ENCODE measurements at places on chromosomes 1 and 21.

DNA sequence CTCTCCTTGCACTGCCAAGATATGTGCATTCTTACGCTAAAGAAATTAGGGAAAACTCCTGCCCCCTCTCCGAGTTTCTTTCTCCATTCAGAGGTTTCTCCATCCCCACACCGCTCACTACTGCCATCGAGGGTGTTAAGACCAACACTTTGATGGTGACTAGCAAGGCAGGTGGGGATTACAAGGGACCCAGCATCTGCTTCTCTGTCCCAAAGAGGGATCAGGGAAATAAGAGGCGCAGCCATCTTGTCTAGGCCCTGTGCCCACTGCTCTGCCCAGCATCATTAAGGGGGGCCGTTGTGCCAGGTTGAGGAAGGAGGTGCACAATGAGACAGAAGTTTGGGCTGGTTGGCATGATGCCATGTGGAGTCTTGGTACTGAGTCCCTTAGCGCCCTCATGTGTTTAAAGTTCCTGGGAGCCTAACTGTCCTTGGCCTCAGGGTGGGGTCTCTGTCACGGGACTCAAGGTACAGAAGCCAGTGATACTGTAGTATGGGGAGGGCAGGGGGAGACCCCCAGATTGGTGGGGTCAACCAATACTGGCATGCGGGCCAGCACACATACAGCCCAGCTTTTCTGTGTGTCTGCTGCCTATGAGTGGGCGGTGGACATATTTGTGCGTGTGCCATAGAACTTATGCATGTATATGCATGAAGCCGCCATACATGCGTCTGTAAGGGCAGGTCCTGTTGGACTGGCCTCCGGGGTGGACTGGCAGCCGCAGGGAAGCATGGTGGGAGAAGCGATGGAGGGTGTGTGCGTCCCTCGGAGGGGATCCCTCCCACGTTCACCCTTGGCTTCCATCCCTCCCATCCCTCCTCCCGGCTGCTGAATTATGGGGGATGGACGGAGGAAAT lies 5.5 kb downstream of the EFNA3 start:
- DNase-seq: no peak

DNA sequence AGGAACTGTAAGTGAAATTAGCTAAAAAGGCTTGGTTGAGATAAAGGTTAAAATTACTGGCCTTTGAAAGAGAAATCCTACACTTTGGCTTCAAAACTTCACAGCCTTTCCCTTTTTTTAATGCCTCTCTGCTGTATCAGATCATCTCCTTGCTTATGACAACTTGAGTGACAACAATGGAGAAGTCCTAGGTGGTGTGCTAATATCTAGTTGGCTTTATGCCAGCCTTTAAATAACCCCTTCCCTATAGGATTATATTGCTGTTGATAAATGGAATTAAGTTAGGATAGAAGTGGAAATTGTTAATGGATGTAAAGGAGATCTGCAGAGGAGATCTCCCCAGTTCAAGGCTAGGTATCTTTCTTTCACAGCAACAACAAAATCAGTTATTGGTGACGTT lies 130.2 kb upstream of the ATP1B1 start:
- no peak for DNase-seq

DNA sequence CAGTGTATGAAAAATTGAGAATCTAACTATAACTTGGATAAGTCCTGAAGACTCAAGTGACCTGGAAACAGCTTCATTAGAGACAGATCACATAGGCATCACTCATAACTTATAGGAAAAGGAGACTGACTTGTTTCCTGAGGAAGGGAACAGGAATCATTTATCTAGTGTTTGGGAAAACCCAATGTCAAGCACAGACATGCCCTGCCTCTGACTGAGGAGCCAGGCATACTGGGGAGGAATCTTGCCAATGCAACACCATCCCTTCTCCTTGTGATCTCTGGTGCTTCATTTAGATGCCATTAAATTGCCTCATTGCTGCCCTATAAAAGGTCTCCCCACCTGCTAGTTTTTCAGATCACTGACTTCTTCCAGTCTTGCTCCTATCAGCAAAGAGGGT lies 10.3 kb downstream of the LCE4A start:
- no peak for DNase-seq

- DNase-seq: no peak
Observed at GRCh38 chr21:45892916-45893739, 88.4 kb upstream of the COL6A1 start.

DNA sequence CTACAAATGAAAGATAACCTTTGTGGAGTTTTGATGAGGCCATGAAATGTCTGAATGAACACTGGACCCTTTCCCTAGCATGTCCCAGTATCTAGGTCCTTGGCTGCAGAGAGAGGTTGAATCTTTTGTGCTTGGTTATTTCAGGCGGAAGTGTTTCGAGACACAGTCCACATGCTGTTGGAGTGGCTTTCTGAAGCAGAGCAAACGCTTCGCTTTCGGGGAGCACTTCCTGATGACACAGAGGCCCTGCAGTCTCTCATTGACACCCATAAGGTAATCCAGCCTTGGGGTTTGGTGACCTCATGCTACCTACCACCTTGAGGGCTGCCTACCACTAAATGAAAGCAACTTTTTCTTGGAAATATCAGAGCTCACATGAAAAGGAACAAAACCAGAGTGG lies 38.9 kb upstream of the BMP8A start:
- DNase-seq: no peak

GRCh38 chr1:244963231-244963826 lies 99.0 kb upstream of the HNRNPU start:
- no peak for DNase-seq

- no peak for DNase-seq
Observed at GRCh38 chr1:50971748-50972305, 1.8 kb downstream of the CDKN2C start.

DNA sequence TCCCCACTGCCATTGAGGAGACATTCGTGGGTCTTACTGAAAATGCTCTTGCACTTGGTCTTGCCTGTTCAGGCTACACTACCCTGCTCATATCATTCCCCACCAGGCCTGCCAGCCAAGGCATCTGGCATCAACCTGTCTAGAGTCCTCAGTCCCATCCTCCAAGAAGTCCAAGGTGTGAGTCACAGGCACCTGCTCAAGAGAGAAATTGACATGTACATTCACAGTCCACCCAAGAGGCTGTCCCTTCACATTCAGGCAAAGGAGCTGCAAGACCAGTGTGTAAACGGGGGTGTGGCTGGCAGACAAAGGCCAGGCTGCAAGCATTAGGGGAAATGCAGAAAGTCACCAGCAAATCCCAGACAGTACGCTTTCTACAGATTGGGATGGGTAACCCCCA lies 13.1 kb upstream of the PLA2G2C start:
- DNase-seq: no peak

- DNase-seq: no peak
Observed at GRCh38 chr1:86069757-86070145, 86.8 kb downstream of the COL24A1 start.

DNA sequence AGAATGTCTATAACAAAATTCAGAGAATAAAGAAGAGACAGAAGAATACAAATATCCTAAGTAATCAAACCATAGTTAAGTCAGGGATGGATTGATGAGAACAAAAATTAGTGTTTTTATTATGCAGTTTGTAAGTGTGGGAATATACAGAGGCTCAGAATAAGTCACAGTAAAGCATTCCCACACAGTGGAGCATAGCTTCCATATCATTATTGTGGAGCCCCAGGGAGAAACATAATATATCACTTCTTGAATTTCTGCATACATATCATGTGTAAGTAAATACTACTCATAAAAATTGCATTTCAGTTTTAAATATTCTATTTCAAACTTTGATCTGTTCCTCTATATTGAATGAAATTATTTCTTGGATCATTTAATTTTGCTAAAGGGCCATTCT lies 790.4 kb downstream of the PLA2G4A start:
- no peak for DNase-seq

GRCh38 chr1:1259951-1260600 lies 13.6 kb upstream of the C1QTNF12 start:
- no peak for DNase-seq

Data from activated CD8-positive, alpha-beta memory T cell treated with anti-CD3 and anti-CD28 coated beads, Interleukin-2, amount 50 U/mL, for 4 hours (primary cell).